ENCODE measurements at places on chromosomes 12 and 14.
A peak's percentile ranks its signal among the peaks of the same experiment; 100 is the strongest.

GRCh38 chr12:65694130-65694529 lies 130.2 kb upstream of the HMGA2 start:
- no peak for ATAC-seq

DNA sequence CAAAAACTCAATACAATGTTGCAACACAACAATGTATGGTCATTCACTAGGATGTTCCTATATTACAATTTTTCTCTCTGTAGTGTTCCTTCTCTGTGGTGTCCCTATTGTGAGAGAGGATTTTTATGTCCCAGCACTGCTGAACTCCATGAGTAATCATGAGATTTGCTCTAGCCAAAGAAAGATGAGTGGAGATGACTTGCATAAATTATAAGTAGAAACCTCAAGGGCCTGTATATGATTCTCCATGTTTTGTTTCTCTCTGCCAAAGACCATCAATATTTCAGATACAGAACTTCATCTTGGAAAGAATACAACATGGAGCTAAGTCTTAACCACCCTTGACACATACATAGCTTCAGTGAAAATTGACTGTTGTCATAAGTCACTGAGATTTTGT lies 579.1 kb downstream of the TMTC2 start:
- ATAC-seq = no peak

DNA sequence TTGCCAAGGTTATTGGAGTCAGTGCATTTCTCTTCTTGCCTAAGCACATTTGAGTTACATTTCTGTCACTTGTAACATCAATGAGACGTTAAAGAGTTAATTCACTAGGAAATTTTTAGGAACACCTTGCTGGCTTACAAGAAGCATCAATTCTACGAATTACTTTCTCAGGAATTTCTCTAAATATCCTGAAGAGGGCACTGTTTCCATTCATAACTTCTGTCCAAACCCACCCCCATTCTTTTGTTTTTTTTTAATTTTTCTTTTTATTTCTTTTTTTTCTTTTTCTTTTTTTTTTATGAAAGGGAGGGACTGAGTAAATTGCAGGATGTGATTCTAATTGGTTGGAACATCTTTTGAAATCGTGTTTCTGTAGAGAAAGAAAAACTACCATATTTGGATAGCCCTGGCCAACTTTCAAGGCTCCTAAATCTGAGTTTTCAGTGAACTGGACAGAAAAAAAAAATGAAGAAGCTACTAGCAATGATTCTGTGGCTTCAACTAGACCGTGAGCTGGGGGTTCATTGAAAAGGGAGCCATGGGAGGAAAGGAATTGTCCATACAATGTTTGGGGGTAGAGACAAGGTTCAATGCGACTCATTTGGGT lies 285.3 kb downstream of the DAD1 start:
- ATAC-seq = no peak

DNA sequence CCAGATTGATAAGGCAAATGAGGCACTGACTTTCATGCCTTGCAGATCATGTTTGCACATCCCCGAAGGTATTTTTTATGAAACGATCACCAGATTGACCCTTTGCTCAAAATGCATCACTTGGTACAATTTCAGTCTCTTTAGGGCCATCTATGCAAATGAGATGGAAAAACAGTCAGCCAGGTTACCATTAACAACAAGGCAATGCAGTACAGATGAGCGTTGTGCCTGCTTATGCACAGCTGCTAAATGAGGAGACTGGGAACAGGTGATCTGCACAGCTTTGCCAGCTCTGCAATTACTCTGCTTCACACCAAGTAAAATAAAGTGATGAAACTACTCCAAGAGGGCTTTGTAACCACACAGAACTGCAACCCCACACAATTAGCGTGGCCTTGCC lies 26.1 kb upstream of the PLEKHG7 start:
- ATAC-seq = no peak

DNA sequence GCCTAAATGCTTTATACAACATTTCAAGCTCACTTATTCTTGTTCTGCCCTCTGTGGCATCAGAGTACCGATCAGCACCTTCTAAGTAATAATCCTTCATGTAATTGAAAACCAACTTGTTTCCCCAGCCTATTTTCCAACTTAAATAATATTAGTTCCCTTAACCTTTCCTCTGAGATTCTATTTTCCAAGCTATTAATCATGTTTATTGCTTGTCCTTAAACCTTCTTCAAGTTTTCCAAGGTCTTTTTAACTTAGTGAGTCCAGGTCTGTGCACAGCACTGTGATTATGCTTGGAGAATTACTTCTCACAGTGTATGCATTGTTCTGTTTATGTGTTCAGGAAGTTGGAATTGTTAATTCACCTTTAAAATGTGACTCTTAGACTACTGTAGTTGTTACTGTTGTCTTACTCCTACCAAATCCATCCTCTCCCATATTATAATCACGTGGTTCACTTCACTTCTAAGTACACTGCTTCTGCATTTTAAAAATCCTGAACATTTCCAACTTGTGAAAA lies 1039.3 kb upstream of the FOXG1 start:
- no peak for ATAC-seq

DNA sequence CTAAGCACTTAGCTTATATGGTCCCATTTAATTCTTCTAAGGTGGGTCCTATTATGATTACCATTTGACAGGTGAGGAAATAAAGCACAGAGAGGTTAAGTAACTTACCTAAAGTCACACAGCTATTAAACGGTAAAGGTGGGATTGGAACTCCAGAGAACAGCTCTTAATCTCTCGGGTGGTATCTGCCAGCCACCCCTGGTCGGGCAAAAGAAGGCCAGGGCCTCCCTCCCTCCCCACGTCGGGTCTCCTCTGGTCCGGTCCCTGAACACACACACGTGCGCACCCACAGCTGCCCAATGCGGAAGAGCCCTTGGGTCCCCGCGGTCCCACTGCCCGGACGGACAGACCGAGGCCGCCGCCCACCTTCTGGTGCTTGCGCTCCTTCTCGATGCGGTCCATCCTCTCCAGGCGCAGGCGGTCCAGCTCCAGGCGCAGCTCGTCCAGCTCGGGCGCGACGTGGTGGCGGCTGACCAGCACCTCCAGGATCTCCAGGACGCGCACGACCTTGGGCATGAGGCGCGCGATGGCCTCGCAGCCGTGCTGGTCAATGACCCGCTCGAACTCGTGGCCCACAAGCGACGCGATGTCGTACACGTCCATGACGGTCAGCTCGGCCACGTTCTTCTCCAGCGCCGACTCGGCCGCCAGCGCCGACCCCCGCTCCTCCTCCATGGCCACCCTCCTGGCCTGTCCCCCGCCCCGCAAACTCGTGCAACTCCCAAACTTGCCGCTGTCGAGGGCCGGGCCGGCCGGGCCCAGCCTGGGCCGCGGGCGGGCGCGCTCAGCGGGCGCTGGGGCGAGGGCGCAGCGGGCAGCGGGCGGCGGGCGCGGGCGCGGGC lies 490 bp downstream of the RILPL1 start:
- peak; percentile 51 for ATAC-seq

- ATAC-seq = no peak
Measured at GRCh38 chr12:51864833-51865670, 16.5 kb upstream of the FIGNL2 start.

- no peak for ATAC-seq
Measured at GRCh38 chr12:107243341-107243740, 150.0 kb upstream of the CRY1 start.

GRCh38 chr12:89179983-89180382 lies 172.3 kb downstream of the DUSP6 start:
- ATAC-seq = no peak

DNA sequence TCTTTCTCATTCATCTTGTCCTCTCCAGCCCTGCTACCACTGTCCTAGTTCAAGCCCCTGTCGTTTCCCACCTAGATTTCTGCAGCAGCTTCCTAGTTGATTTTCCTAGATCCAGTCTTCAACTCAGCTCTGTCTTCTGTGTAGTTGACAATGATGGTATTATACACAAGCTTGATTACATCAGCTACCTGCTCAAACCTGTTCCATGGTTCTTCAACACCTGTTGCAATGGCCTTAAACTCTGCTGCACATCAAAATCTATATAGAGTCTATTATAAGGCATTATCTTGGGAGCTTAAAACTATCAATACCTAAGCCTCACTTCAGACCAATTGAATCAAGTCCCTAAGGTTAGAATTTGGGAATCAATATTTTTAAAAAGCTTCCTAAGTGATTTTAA lies 71.7 kb upstream of the PELI2 start:
- no peak for ATAC-seq

GRCh38 chr14:54564071-54564867 lies 2.7 kb upstream of the SAMD4A start:
- ATAC-seq = no peak

- no peak for ATAC-seq
Measured at GRCh38 chr14:30748343-30748742, 126.0 kb upstream of the COCH start.

DNA sequence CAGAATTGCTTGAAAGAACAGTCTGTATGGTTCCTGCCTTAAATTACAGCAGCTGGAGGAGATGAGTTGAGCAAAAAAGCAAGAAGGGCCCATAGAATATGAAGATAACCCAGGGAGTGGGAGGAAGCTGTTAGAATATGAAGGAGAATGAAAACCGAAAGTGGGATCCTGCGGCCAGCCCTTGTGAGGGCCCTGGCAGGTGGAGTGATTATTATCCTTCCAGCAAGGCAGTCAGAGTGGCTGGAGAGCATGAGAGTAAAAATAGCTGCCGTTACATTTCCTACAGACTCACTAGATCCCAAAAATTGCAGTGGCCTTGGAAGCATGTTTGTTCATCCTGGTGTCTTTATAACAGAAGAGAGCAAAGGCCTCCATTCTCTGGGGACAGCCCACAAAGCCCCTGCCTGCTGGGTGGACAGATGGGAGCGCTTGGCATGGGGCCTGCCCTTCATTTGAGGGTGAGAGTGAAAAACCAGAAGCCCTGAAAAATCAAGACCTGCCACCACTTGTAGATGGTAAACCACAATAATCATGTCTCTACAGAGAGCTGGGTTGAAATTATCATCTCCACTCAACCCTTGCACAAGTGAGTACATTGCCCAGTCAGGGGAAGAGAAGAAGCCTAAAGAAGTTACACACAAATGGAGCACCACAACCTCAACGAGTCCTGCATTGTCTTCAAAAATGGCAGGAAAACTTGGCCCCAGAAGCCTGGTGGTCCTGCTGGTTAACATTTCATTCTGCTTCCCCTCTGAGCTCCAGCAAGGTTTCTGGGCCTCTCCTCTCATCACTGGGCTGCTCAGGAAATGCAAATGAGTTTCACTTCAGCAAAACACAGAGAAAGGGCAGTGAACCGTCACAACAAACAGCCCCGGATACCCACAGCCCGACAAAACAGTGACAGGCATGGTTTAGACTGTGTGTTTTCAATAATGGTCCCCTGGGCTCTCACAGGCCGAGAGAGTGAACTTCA lies 20.5 kb downstream of the ZDHHC22 start:
- ATAC-seq = peak; percentile 93

GRCh38 chr12:121467638-121468498 lies 68.0 kb downstream of the RNF34 start:
- ATAC-seq = no peak
